Activated CD4-positive, alpha-beta memory T cell treated with anti-CD3 and anti-CD28 coated beads for 36 hours (primary cell): ENCODE measurements at places on chromosomes 1 and 21. TPM values are rescaled to one million over a fixed set of nuclear protein-coding genes. Genes with fewer than 3 reads are reported as not detected.

GRCh38 chr1:80113168-80114038 lies 1106.9 kb upstream of the ADGRL4 start:
- H3K4me3 ChIP-seq = no peak overlapping the region
- H3K36me3 ChIP-seq = no peaks in the 10 kb centered on the region
- H3K27me3 ChIP-seq = no peaks in the 10 kb centered on the region
- no peak for DNase-seq

DNA sequence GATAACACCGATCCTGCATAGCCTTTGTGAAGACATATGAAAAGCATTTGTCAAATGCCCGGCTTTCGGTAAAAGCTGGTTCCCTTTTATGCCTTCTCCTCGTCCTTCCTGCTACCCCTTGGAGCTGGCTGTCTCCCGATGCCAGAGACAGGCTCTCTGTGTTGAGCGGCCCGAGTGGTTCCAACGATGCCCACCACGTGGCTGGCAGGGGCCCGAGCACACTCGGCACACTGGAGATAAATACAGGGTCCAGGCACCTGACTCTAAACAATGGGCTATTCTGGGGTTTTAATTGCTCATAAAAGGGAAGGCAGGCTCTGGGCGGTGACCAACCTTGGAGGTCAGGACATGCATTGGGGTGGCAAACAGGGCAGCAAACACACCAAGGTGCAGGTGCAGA lies 207.1 kb downstream of the HIVEP3 start:
- no peak for DNase-seq
- peaks cover 4% of the 10 kb centered on the region for H3K36me3 ChIP-seq
- no peak overlapping the region for H3K4me3 ChIP-seq
- H3K4me1 ChIP-seq = peaks cover 6% of the 10 kb centered on the region
- H3K27ac ChIP-seq = no peak overlapping the region

- no peak overlapping the region for H3K4me3 ChIP-seq
- peaks cover 82% of the 10 kb centered on the region for H3K27me3 ChIP-seq
- H3K36me3 ChIP-seq = no peaks in the 10 kb centered on the region
- peaks cover 11% of the 10 kb centered on the region for H3K4me1 ChIP-seq
These were observed 15.2 kb upstream of the LMX1A start for GRCh38 chr1:165371588-165372225.

- H3K4me1 ChIP-seq = peaks cover 97% of the 10 kb centered on the region
- H3K27me3 ChIP-seq = no peaks in the 10 kb centered on the region
- peak overlapping the region; percentile 95 for H3K27ac ChIP-seq
- no peak for DNase-seq
These were observed 6.4 kb downstream of the NUAK2 start for GRCh38 chr1:205315008-205315618.

GRCh38 chr21:27571706-27572105 lies 604.8 kb upstream of the ADAMTS5 start:
- no peak overlapping the region for H3K27ac ChIP-seq
- DNase-seq = no peak
- H3K36me3 ChIP-seq = no peaks in the 10 kb centered on the region
- no peak overlapping the region for H3K4me3 ChIP-seq
- no peaks in the 10 kb centered on the region for H3K27me3 ChIP-seq
- H3K4me1 ChIP-seq = no peaks in the 10 kb centered on the region

DNA sequence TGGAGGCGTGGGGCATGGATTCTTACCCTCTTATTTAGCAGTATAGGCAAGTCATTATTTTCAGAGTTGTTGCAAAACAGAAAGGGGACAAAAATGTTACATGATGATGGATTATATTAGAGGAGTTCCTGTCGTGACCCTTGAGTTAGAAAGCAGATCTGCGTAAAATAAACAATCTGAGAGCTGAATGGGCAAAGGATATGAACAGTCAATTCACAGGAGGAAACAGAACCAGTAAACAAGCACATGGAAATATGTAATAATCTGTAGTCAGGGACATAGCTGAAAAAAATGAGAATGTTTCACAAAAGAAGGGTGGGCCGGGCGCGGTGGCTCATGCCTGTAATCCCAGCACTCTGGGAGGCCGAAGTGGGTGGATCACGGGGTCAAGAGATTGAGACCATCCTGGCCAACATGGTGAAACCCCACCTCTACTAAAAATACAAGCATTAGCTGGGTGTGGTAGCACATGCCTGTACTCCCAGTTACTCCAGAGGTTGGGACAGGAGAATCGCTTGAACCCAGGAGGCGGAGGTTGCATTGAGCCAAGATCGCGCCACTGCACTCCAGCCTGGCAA lies 20.9 kb downstream of the RCAN1 start:
- H3K27ac ChIP-seq = no peak overlapping the region

GRCh38 chr1:151720554-151720953 lies 768 bp upstream of the RIIAD1 start:
- no peak overlapping the region for H3K27ac ChIP-seq
- H3K4me1 ChIP-seq = peaks cover 26% of the 10 kb centered on the region
- H3K36me3 ChIP-seq = no peaks in the 10 kb centered on the region
- H3K27me3 ChIP-seq = peaks cover 55% of the 10 kb centered on the region

- no peak overlapping the region for H3K27ac ChIP-seq
- H3K4me1 ChIP-seq = no peaks in the 10 kb centered on the region
- H3K27me3 ChIP-seq = peaks cover 19% of the 10 kb centered on the region
- no peaks in the 10 kb centered on the region for H3K36me3 ChIP-seq
These were observed 11.6 kb upstream of the CTBS start for GRCh38 chr1:84585803-84586202.

DNA sequence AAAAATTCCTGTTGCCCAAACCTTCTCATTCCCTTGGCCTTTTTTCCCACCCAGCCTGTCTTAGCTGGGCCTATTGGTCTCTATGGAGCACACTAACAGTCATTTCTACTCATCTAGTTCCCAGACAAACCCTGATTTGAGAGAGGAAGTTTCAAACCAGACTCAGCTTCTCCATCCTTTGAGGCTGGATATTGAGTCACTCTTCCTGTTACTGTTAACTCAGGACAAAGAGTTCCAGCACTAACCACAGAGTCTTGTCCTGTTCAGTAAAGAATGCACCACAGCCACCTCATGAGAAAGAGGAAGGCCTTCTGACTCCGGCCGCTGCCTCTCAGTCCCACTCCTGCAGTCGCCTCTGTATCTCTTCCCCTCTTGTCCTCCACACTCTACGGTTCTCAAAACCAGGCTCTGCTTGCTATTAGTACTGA lies 137.8 kb downstream of the PTPRC start:
- no peak for DNase-seq
- no peaks in the 10 kb centered on the region for H3K36me3 ChIP-seq
- H3K27me3 ChIP-seq = no peaks in the 10 kb centered on the region
- peaks cover 3% of the 10 kb centered on the region for H3K4me1 ChIP-seq
- H3K4me3 ChIP-seq = no peak overlapping the region

GRCh38 chr1:160624464-160624863 lies 22.4 kb downstream of the SLAMF1 start:
- no peaks in the 10 kb centered on the region for H3K27me3 ChIP-seq
- H3K4me1 ChIP-seq = peaks cover 89% of the 10 kb centered on the region
- DNase-seq = no peak
- peaks cover 78% of the 10 kb centered on the region for H3K36me3 ChIP-seq

- no peak overlapping the region for H3K4me3 ChIP-seq
- no peak for DNase-seq
- H3K27ac ChIP-seq = no peak overlapping the region
- H3K27me3 ChIP-seq = peaks cover 5% of the 10 kb centered on the region
- H3K4me1 ChIP-seq = peaks cover 20% of the 10 kb centered on the region
These were observed 2.5 kb upstream of the FNDC10 start for GRCh38 chr1:1602304-1602967.

DNA sequence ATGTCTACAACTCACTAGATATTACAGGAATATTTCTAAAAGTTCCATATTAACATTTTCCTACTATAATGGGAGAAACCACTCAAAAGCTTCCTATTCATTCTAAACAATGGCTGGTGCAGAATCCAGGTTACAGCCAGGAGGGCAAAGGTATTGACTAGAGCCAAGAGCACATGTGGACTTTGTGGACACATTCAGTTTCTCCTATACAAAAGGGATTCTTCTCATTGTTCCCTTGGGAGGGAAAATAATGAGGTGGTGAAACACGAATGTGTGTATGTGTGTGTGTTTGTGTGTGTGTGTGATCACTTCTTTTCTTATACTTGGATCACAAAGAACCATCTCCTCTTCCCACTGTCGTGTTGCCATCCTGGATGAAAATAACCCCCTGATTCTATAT lies 1000.0 kb downstream of the ADGRL2 start:
- H3K36me3 ChIP-seq = no peaks in the 10 kb centered on the region
- no peak overlapping the region for H3K4me3 ChIP-seq

GRCh38 chr1:210076620-210077019 lies 138.6 kb downstream of the SYT14 start:
- no peaks in the 10 kb centered on the region for H3K36me3 ChIP-seq
- no peak for DNase-seq
- no peak overlapping the region for H3K4me3 ChIP-seq
- H3K4me1 ChIP-seq = no peaks in the 10 kb centered on the region

Gene SYCP1
- not detected for total RNA-seq

Gene PGLYRP3
- not detected for total RNA-seq

Gene LAPTM5
- 196 TPM for total RNA-seq

Gene NBPF4
- total RNA-seq = not detected

Gene CCDC30
- 1.5 TPM for total RNA-seq

Gene ABL2
- total RNA-seq = 8.8 TPM

Gene AKNAD1
- total RNA-seq = not detected

Gene RPS8
- total RNA-seq = 3,047 TPM
